ENCODE measurements at places on chromosomes 7 and 10.

DNA sequence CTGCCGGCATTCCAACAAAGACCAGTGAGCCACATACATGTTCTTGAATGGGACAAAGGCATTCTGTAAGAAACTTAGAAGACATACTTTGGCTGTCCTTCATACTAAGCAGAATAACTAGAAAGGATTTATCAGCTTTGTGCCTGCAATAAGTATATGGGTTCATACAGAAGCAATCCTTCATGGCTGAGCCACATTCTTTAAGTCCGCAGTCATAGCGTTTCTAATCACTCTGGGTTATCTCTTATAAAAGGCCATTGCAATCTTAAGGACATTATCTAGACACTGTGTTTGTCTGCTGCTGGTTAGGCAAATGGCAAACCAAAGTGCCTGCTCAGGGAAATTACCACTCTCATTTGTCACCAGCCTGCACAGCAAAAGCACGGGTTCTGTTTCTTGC lies 488.4 kb downstream of the ACTR3B start:
- DNase-seq = no peak

- DNase-seq = peak; percentile 21
These were observed 40.3 kb downstream of the NRCAM start for GRCh38 chr7:108415821-108416536.

DNA sequence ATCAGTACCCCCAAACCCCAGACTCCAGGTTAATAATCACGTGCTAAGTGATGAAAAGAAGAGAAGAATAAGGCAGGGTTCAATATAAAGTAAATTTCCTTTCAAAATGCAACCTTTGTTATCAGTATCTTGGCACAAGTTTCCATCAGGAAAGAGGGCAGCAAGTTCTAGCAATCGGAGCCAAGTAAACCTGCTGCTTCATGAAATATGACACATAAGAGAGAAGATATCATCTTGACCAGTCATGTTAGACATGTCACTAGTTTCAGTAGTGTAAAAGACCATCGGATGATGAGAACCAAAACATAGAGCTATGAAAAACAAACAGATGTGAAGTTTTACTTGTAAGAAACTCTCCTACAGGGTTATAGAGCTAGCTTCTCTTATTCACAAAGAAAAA lies 44.0 kb downstream of the AASS start:
- no peak for DNase-seq

DNA sequence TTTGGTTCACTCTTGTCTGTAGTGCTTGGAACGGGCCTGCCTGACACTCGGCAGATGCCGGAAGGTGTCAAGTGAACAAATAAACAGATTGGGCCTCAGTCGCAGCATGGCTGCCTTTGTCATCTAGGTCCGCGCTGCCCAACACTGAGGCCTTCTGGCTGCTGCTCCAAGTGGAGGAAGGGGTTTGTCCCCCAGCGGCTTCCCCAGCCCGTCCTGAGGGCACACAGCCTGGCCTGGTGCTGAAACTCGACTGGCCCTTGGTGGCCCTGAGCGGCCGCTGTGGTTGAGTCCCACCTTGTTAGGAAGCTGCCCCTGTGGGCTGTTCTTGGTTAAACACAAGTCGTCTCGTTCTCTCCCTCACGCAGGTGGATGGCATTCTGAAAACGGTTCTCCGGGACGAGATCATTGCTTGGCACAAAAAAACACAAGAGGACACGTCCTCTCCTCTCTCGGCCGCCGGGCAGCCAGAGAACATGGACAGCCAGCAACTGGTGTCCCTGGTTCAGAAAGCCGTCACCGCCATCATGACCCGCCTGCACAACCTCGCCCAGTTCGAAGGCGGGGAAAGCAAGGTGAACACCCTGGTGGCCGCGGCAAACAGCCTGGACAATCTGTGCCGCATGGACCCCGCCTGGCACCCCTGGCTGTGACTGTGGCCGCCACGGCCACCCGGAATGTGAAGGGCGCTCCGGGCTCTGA lies 132.1 kb downstream of the SMURF1 start:
- DNase-seq = no peak

GRCh38 chr10:129547608-129548007 lies 80.6 kb downstream of the MGMT start:
- DNase-seq = no peak

DNA sequence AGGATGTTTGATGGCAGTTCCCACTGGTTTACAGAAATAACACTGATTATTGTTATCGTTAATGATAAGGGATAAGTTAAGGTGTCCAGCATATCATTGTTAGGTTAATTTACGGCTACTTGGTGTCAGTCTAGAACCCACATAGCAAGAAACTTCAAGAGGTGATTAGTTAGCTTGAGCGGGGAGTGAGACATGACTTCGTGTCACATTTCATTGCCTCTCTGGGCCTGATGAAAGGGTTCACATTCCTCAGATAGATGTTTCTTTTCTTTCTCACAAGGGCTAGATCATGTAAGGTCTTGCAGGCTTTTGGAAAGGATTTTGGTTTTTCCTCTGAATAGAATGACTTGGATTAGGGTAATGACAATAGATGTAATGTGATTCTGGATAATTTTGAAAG lies 26.7 kb downstream of the WAC start:
- no peak for DNase-seq

DNA sequence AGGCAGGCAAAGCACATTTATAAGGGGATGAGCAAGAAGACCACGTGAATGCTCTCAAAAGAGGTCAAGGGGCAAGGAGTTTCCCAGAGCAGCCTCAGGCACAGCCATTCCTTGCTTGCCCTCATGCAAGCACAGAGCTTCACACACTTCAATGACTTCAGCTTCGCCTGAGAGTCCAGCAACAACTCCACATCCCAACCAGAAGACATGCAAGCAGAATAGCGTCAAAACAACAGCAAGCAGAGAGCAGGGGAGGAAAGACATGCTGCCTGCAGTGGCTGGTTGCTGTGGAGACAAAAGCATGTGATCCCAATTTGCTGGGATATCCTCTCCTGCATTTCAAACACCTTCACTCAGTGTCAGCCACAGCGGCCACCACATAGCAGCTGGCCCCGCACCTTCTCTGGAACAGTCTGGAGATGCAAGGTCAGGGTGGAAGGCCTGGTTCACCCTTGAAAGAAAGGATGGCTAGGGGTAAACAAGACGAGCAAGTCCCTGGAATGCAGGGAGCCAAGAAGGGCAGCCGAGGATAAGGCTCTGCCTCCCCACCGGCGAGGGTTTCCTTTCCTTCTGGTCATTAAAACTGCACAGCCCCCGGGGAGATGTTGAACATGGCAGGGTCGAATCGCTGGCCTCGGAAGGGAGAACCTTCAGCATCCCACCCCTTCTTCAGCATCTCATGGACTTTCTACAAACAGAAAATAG lies 60.2 kb upstream of the CAMK2B start:
- no peak for DNase-seq

GRCh38 chr10:98429320-98430072 lies 14.5 kb upstream of the PYROXD2 start:
- no peak for DNase-seq

DNA sequence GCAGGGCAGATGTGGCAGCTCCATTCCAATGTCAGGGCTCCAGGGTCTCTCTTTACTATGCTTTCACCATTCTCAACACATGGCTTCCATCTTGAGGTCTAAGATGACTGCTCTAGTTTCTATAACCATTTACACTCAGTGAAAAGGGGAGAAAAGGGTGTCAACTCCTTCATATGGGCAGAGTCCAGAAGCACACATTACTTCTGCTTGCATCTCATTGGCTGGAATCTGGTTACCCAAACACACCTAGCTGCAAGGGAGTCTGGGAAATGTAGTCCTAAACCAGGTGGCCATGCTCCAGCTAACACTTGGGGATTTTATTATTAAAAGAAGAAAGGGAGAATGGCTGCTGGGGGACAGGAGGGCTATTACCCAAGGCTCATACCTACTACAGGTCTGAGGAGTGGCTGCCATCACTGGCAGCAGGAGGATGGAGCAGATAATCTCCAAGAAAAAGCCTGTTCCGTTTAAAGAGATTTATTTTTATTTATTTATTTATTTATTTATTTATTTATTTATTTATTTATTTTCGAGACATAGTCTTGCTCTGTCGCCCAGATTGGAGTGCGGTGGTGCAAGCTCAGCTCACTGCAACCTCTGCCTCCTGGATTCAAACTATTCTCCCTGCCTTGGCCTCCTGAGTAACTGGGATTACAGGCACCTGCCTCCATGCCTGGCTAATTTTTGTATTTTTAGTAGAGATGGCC lies 29.1 kb upstream of the LBX1 start:
- DNase-seq = no peak

DNA sequence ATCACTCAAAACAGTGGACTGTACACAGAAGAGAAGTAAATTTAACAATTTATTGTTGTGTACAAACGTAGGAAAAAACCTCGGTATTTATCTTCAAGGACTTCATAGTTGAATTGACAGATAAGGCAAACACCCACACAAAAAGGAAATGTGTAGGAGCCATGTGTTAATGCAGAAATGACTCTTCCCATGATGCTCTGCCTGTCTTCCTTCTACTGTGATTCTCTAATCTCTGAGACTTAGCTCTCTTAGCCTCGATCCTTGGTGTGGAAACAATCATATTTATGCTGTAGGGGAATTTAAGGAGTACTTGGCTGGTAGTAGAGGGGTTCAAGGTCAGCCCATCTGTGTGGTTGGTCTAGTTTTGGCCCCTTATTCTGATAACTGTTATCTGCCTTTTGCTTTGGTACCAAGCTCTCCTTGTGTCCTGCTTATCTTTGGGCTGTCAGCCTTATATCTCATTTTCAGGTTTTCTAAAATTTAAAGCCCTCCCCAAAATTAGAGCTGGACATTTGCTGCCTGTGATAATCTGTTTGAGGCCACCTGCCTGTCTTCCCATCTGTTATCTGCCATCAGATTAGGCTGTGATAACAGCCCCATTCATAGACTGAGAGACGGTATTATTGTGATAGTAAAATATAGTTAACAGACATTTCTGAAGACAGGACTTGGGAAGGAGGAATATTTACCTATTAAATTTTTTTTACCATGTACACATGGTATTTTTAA lies 81.7 kb downstream of the GPR85 start:
- DNase-seq = no peak

GRCh38 chr7:80153446-80153845 lies 18.8 kb downstream of the GNAI1 start:
- no peak for DNase-seq

DNA sequence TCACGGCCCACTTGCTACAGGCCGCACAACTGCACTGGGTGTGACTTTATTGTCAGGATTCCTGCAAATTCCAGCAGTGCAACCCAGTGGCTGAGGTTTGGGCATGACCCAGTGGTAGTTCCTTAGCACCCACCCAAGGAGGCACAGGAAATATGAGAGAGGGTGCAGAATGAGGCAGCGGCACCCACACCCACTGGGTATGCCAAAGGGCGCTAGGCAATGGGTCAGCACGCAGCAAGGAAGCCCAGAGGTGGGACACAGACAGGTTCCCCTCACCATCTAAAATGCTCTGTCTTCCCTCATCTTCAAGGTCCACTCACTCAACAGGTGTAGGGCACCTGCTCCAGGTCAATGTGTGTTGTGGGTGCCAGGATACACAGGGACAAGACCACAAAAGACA lies 357.8 kb upstream of the MKI67 start:
- DNase-seq = no peak

DNA sequence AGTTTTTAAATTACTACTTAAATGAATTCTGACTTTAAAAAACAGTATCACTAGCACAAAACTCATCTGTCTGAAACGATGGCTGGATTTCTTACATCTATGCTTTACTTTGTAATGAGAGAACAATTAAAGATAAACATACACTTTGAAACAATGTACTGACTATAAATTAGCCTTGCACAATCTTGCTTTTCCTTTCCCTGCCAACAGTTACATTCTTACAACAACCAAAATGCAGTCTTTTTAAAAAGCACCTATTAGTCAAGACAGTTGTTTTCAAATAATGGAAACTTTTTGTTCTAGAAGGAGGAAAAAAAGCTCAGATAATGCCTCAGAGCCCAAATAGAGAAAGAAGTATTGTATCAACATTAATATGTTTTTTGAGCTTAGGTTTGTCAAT lies 153.3 kb downstream of the ELMO1 start:
- no peak for DNase-seq

- DNase-seq = no peak
These were observed 352.6 kb downstream of the PRPF18 start for GRCh38 chr10:13939391-13939790.

- DNase-seq = peak; percentile 20
These were observed 26.4 kb downstream of the PRF1 start for GRCh38 chr10:70575874-70576802.

DNA sequence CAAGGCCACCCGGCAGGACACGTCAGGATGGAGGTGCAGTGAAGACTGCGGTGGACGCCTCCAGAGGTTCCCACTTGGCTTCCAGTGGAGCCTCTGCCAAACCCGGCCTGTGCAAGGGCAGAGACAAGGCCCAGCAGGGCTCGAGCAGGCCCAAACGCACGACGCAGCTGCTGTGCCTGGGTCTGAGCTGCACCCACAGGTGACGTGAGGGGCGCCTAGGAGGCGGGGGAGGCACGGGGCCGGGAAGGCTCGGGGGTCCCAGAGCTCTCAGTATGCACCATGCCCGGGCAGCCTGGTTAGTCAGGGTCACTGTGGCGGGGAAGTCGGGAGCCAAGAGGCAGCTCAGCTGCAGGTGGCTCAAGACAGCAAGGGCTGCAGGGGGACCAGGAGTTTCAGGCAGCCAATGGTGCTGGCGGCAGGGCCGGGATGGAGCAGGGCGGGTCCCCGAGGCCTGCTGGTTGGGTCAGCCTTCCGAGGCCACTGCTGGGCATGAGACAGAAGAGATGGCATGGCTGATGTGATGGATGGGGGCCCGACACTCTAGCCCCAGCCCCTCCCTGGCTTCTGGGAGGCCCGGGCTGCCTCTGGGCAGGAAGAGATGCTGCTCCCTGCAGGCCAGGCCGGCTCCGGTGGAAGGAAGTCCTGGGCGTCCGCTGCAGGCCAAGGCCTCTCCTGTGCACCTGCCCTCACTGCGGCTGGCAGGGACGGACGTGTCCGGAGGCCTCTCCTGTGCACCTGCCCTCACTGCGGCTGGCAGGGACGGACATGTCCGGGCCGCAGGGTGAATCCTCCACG lies 72.2 kb upstream of the CFAP46 start:
- no peak for DNase-seq

GRCh38 chr10:85967594-85967993 lies 399.0 kb downstream of the GRID1 start:
- no peak for DNase-seq

- no peak for DNase-seq
These were observed 13.9 kb downstream of the MYO1G start for GRCh38 chr7:44964831-44965440.

- no peak for DNase-seq
These were observed 1.3 kb upstream of the HIP1 start for GRCh38 chr7:75739796-75740672.

Data from stimulated activated CD8-positive, alpha-beta memory T cell treated with anti-CD3 and anti-CD28 coated beads, Interleukin-7, amount 100 ng/mL, for 48 hours (primary cell).